ENCODE measurements at places on chromosomes 1 and 21. TPM values are rescaled to one million over a fixed set of nuclear protein-coding genes. Genes with fewer than 3 reads are reported as not detected.
A peak's percentile ranks its signal among the peaks of the same experiment; 100 is the strongest.

DNA sequence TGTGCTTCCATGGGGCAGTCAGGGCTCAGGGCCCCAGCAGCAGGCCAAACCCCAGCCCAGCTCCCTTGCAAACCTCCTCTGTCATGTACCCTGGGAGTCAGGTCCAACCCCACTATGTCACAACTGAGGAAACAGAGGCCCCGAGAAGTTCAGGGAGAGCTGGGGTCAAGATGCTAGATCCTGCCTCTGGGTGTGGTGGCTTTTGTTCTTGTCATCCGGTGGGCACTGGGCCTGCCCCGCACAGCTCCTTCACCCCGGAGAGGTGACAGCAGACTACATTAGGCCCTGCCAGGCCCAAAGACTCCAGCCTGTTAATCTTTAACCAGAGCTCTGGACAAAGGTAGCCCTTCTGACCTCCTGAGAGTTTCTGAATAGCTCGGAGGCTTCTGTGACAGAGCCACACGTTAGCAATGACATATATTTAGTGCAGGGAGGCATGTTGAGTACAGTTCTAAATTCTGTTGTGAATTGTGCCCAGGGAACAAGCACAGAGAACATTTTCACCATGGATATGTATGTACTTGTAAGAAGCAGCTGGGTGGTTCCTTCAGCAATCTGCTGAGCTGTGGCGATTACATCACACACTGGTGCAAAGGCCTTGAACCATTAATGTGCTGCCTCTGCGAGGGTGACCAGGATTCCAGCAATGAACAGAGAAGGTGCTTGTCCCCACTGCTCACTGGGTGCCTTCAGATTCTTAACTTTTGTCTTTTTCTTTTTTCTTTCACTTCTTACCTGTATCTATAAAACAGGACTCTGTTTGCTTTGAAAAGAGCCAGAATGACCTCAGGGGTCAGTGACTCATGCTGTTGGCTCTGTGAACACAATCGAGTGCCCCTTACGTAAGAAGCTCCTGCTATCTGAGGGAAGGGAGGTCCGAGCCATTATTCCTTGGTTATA, 102.8 kb downstream of the RHOU start:
- DNase-seq, result no peak

Gene HEATR1
- 50.6 TPM for total RNA-seq

GRCh38 chr1:217493290-217493689, 137.6 kb downstream of the GPATCH2 start:
- DNase-seq, result no peak

GRCh38 chr21:34730756-34731445, 62.1 kb downstream of the CLIC6 start:
- DNase-seq, result no peak

- no peak for DNase-seq
Measured at GRCh38 chr1:201383647-201384405, 6.3 kb upstream of the TNNT2 start.

DNA sequence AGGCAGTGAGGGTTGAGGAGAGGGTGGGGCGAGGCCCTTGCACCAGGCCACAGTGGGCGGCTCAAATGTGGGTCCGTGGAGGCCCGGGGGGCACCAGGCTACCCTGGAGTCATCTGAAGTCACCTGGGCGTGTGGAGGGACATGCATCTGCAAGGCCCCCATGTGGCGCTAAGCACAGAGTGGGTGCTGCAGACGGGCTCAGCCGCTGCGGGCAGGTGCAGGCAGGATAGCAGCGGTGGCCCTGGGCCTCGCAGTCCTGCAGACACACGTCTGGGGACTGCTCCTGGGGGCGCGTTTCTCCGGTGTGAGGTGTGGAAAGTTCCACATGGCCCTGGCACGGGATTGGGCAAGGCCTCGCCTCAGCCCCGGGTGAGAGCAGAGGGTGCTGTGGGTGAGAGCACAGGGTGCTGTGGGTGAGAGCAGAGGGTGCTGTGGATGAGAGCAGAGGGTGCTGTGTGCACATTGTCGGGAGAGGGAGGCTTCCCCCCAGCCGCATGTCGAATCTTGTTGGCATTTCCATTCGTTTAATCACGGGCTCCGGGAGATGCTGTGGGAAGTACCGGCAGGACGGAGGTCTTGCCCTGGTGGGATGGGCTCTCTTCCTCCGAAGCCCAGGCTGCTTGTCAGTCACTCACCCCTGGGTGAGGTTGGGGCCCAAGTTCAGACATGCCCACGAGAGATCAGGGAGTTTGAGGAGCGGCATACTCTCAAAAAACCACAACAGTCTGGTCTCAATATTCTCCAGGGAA, 46.5 kb downstream of the TP73 start:
- DNase-seq, result no peak

DNA sequence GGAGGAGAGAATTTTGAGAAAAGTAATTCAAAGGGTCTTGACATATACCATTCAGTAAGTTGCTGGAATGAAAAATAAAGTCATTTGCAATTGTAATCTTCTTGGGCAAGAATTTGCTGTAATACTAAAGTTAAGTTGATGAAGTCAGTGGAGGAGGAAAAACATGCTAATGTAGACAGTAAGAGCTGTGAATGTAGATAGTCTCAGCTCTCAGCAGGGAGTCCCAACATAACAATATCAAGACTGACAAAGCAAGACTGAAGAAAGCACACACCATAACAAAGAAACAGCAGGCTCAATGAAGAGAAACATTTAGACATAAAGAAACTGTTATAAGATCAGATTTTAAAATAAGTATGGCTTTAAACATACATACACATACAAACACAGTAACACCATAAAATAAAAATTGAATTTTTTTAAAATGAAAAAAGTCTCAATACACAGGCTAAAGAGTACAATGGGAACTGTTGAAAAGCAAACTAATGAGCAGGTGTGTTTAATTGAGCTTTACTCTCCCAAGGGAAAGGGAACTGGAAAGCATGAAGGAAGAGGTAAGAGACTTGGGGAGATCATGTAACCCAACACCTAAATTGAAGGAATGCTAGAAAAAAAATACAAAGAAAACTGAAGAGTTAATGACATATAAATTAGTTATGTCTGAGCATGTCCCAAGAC, 336.3 kb upstream of the NCAM2 start:
- no peak for DNase-seq

- no peak for DNase-seq
Measured at GRCh38 chr21:46394595-46395104, 64.0 kb upstream of the DIP2A start.

DNA sequence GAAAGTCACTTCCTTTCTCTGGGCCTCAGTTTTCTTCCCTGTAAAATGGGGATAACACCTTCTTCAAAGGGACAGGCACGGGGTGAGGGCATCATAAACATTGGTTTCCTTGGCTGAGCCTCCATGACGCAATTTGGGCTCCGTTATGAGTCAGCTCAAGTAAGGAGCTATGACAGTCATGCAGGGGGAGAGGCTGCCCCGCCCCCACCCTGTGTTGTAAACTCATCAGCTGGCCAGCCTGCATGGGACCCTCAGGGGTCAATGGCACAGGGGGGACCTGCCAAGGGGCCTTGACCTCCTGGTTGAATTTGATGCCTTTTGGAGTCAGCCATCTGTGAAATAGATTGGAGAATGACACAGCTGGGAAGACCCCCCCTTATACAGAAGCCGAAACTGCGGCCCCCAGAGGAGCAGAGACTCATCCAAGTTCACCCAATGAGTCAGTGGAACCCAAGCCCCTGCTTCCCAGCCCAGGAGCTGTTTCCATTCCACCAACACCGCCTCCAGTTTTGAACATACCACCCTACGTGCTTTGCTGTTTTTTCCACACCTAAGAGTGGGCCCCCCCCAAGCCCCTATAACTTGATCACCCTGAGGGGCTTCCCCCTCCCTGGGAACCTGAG, 36.8 kb upstream of the RUNX3 start:
- no peak for DNase-seq

Gene INAVA
- total RNA-seq, result not detected

GRCh38 chr21:44398499-44398898, 45.1 kb downstream of the TRPM2 start:
- no peak for DNase-seq

Gene RPE65
- total RNA-seq, result not detected

DNA sequence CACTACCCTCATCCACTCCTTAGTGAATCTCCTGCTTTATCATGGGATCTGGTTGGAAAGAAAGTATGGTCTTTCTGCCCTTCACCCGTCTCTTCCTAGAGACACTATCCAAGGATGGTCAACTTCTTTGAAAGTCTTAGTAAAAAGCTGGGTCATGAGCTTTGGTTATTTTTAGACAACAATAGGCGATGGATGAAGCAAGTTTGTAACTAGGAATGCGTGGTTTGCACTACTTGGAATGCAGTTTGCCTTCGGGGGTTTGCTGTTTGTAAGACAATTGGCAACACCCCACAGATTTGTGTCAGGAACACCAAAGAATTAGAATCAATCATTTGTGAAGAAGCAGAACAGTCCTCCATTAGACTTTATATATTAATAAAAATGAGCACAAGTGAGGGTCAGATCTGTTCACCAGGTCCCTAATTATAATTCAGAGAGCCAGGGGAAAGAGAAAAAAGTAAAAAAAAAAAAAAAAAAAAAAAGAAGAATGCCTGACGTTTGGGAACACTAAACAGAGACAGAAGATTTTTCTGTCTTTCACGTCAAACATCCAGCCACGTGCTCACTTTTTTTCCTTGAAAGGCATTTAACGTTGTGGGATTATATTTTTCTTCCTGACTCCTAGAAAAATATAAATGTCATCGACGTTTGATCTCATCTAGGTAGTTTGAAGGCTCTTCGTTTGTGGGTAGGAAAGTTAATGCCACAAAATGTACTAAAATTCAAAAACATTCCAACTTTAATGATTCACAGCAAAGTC, 60.7 kb upstream of the BTG3 start:
- no peak for DNase-seq

Gene ALX3
- total RNA-seq, result not detected

DNA sequence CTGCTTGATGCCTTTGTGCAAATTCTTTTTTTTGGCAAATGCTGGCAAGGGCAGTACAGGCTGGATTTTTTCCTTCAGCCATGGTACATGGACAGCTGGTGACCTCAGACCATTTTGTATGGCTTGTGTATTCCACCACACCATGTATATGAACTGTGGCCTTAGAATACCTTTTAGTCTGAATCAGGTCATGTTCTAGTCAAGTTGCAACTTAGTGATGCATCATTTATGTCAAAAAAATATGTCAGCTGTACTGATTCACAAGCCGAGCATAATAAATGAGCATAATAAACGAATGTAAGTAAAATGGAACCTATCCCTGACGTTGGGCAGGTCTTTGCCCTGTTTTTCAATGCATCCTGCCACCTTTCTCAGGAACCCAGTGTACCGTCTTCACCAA, 219.7 kb upstream of the RUNX1 start:
- no peak for DNase-seq

DNA sequence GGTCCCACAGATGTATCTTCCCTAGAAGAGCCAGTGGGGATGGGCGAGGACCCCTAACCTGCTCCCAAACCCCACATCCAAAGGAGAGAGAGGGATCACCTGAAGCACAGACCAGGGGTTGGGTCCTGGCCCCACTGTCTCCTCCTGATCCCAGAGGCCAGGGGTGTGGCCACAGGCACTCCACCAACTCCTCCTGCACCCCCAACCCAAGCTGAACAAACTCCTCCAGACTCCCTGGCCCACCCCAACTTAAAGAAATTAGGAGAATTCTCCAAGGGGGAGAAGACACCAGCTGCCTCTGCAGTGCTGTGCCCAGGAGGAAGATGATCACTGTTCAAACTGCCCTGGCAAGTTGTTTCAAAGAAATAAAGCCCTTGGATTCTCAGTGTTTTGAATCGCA, 4.5 kb upstream of the PRAMEF12 start:
- no peak for DNase-seq

DNA sequence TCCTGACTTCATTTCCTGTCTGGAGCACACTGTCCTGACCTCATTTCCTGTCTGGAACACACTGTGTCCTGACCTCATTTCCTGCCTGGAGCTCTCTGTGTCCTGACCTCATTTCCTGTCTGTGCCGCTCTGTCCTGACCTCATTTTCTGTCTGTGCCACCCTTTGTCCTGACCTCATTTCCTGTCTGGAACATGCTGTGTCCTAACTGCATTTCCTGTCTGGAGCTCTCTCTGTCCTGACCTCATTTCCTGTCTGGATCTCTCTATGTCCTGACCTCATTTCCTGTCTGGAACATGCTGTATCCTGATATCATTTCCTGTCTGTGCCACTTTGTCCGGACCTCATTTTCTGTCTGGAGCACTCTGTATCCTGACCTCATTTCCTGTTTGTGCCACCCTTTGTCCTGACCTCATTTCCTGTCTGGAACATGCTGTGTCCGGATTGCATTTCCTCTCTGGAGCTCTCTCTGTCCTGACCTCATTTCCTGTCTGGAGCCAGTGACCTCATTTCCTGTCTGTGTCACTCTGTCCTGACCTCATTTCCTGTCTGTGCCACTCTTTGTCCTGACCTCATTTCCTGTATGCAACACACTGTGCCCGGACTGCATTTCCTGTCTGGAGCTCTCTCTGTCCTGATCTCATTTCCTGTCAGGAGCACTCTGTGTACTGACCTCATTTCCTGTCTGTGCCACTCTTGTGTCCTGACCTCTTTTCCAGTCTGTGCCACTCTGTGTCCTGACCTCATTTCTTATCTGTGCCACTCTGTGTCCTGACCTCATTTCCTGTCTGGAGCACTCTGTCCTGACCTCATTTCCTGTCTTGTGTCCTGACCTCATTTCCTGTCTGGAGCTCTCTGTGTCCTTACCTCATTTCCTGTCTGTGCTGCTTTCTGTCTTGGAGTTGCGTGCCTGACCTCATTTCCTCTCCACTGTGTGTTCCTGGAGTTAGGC, 27.6 kb downstream of the SKI start:
- peak; percentile 97 for DNase-seq

- DNase-seq, result no peak
Measured at GRCh38 chr1:185112356-185112755, 44.4 kb downstream of the TRMT1L start.

GRCh38 chr21:31675960-31676359, 16.5 kb downstream of the SOD1 start:
- no peak for DNase-seq

Gene DYNLT5
- not detected for total RNA-seq

- DNase-seq, result no peak
Measured at GRCh38 chr1:175172503-175172902, 20.1 kb downstream of the KIAA0040 start.

Gene RRP1
- total RNA-seq, result 28.3 TPM

DNA sequence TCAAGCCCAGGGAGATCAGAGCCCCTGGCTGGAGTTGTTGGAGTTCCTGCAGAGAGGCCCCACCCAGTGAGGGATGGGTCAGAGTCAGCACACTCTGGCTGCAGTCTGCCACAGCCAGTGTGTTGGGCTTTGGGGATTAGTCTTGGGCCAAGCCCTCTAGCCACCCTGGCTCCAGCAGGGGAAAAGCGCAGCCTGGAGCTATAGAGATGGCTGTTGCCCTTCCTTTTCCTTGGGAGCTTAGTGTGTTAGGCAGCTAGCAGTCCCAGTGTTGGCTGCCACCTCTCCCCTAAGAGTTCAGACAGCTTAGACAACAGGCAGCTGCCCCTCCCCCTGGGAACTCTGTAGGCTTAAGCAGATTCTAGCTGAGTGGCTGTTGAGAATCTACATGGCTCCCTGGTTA, 45.1 kb downstream of the DPT start:
- no peak for DNase-seq

- DNase-seq, result no peak
Measured at GRCh38 chr1:31510304-31510703, 66.0 kb upstream of the TINAGL1 start.

DNA sequence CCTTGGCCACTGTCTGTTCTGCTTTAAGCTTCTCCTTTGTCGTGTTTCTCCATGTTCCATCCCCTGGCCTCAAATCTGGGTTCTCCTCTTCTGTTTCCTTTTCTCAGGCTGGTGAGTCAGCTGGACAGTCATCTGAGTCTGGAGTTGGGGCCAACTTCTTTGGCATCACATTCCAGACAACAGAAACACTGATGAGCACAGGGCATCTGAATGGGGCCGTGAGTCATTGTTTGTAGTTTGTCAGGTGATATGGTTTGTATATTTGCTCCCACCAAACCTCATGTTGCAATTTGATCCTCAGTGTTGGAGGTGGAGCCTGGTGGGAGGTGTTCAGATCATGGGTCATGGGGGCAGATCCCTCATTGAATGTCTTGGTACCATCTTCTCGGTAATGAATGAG, 14.3 kb upstream of the OLIG2 start:
- no peak for DNase-seq
